Skin of body (tissue), 3 donors: ENCODE measurements at places on chromosomes 12 and 14. TPM values are rescaled to one million over a fixed set of nuclear protein-coding genes. Genes with fewer than 3 reads are reported as not detected.

DNA sequence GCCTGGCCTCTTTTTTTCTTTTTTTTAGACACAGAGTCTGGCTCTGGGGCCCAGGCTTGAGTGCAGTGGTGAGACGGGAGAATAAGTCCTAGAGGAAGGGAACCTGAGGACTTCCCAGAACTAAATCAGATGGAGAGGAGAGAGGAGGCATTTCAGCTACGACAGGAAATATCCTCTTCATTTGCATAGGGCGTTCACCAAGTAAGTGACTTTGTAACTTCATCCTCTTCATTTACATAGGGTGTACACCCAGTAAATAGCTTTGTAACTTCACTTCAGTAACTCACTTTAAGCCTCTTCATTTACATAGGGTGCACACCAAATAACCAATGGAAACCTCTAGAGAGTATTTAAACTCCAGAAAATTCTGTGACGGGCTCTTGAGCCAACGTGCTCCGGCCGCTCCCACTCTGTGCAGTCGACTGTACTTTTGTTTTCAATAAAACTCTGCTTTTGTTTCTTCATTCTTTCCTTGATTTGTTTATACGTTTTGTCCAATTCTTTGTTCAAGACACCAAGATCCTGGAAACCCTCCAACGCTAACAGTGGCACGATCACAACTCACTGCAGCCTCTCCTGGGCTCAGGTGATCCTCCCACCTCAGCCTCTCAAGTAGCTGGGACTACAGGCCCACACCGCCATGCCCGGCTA lies 21.4 kb upstream of the ANKRD9 start:
- no peak for DNase-seq

GRCh38 chr12:92010853-92011701 lies 134.6 kb downstream of the BTG1 start:
- DNase-seq = no peak

DNA sequence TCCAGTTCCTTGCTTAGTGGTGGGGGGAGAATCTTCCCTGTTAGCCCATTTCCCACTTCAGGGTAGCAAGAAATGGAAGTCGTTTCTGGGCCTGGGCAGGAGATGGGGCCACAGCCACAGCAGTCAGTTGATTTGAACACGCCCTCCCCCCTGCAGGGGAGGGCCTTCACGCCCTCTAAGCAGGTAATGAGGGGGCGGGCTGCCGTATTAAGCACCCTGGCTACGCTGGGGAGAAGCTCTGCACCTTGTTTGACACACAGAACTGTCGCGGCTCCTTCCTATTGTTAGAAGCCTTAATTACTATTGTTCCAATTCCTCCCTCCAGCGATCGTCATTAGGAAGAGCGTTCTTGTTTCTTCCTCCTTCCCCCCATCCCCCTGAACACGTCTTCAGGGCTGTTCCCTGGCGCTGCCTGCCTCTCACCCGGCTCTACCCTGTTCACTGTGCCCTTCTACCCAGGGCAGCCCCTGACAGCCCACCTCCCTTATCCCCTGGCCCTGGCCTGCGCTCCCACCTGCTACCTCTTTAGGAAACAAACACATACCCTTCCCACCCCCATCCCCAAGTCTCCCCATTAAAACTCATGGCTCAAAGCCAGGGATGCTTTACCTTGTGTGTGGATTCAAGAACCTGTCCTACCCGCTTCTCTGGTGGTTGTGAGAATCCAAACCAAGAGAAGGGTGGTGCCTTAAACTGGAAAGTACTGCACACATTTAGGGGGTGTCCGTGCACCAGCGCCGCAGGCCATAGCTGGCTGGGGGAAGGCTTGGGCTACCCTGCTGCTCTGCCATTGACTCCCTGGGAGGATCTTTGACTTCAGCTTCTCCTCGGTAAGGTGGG lies 137.6 kb downstream of the TSPAN9 start:
- no peak for DNase-seq

The RASSF8 gene
- 45.3 TPM for total RNA-seq

GRCh38 chr14:35855876-35856481 lies 29.8 kb downstream of the BRMS1L start:
- DNase-seq = no peak

- no peak for DNase-seq
These were observed 3.2 kb downstream of the PLXNC1 start for GRCh38 chr12:94151582-94151981.

DNA sequence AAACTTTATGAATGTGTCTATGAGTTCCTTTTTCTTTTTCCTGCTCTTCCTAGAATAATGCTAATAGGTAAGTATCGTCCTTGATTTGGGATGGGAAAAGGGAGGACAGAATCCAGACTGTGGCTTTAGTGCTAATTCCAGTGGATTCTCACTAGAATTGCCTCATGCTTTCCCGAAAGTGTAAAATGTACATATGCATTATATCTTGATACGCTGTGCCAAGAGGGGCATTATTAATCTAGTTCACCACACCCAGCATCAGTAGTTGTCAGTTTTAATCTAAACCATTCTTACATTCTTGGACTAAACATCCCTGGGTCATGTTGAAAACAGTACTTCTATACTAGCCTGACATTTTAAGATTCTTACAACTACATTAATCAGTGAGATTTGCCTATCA lies 49.3 kb downstream of the GCH1 start:
- DNase-seq = no peak

The MYL2 gene
- total RNA-seq = 43.5 TPM

- DNase-seq = peak; percentile 11
These were observed 43.3 kb downstream of the ACTN1 start for GRCh38 chr14:68935761-68936214.

DNA sequence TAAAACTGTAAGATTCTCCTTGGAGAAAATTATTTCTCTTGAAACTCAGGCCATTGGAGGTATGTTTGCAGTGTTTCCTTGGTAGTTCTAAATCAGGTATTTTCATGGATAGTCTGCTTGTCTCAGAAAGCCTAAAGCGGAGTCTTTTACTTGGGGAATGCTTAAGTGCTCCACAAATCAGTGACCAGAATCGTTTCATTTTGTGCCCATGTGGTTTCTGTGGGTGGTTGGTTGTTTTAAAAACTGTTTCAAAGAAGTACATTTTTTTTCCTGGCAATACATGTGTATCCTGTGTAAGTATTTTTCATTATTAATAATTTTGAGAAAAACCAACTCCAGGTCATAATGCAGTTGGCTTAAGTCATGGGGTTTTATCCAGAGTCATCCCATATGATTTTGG lies 33.6 kb downstream of the CCDC91 start:
- DNase-seq = no peak

The C12orf56 gene
- total RNA-seq = 1.1 TPM

The TEX52 gene
- total RNA-seq = not detected

The SLC8B1 gene
- total RNA-seq = 14.1 TPM

DNA sequence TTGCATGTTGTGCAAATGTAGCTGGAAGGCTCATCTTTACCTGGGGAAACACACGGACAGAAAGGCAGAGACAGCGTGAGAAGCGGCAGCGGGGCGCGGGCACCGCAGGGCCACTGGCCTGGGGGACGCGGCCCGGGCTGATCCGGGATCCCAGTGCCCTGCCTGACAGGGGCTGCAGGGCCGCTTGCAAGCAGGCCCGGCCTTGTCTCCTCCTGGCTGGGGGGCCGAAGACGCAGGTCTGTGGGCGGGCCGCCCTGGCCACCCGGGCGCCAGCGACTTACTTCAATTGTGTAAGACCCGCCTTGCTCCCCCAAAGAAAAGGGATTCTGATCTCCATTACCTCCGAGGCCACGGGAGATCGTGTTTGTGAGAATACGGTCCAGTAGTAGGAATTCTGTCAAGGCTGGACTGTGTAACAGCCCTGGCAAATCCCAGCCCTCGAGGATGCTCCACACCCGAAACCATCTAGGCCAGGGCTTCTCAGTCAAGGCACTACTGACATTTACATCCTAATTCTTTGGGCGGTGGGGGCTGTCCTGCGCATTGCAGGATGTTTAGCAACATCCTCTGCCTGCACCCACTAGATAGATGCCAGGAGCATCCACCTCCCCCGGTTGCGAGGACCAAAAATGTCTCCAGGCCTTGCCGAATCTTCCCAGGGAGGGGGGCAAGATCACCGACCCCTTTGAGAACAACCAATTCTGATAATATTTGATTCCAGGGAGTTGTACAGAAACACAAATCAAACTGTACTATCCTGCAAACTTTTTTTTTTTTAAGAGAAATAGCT lies 95.6 kb downstream of the BCL11B start:
- no peak for DNase-seq

- peak; percentile 9 for DNase-seq
These were observed 67.8 kb downstream of the GALNT8 start for GRCh38 chr12:4787965-4788364.

DNA sequence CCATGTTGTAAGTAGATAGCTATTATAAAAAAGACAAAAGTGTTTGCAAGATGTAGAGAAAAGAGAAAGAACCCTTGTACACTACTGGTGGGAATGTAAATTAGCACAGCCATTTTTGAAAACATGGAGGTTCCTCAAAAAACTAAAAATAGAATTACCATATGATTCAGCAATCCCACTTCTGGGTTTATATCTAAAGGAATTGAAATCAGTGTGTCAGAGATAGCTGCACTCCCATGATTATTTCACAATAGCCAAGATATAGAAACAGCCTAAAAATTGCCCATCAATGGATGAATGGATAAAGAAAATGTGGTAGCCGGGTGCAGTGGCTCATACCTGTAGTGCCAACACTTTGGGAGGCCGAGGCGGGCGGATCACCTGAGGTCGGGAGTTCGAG lies 9.2 kb downstream of the PSMC6 start:
- no peak for DNase-seq

GRCh38 chr14:50400461-50400860 lies 3.8 kb upstream of the CDKL1 start:
- no peak for DNase-seq

DNA sequence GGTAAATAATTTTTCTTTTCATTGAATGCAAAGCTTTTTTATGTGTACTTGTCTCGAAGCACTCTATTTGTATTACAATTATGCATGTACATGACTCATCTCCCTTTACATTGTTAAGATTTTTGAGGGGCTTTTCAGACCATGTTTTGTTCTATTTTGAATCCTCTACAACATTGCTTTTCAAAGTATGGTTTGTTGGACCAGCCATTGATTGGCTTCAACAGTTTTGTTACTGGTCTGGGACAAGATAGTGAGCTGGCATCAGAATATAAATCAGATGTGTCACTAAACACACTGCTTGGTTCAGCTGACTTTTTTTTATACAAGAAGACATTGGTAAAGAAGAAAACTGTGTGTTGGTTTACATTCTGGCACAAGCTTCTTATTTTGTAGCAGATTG lies 122.3 kb downstream of the MON2 start:
- no peak for DNase-seq

GRCh38 chr12:27672051-27672450 lies 24.2 kb upstream of the REP15 start:
- no peak for DNase-seq
